ENCODE measurements at places on chromosomes 4 and X.

DNA sequence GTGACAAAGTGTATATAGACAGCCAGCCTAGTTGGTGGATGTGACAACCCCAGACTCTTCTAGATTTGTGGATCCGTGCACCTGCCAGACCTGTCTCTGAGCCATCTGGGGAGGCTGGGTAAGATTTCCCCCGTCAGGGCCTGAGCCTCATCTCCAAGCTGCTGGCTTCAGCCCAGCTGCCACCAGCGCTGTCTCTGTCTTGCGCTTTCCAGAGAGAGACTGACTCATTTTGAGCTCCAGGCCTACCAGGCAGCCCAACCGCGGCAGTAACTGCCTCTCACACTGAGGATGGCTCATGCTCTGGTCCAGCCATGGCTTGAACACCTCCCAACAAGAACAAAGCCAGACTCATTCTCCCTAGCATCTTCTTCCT lies 26.4 kb downstream of the NOP14 start:
- peak; percentile 13 for DNase-seq

DNA sequence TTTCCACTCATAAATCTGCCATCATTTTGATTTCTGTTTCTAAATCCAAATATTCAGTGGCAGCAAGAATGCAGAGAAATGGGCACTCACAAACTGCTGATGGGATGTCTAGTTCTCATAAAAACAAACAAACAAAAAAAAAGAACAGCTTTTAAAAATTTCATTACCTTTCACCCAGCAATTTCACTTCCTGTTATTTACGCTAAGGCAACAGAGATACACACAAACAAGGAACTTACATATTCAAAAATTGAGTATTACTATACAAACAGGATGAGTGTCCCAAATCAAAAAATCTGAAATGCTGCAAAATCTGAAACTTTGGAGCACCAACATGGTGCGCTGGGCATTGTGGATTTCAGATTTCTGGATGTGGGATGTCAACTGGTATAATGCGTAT lies 36.4 kb downstream of the FAT1 start:
- DNase-seq: peak; percentile 0

DNA sequence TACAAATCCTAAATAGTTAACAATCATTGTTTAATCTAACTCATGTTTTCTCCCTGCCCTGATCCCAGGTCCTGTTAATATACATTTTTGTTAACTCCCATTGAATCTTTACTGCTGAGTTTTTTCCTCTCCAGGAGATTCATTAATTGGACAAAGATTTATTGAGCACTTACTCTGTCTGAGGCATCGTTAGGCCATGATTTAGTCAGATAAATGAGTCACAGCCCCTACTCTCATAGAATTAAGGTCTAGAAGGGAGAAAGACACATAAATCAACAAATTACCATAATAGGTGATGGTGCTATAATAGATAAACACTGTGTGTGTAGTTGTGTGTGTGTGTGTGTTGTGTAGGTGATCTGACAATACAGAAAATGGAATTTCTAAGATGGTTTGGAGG lies 112.5 kb downstream of the MAPK10 start:
- DNase-seq: no peak

GRCh38 chrX:5145957-5146356 lies 1082.7 kb downstream of the NLGN4X start:
- DNase-seq: no peak

DNA sequence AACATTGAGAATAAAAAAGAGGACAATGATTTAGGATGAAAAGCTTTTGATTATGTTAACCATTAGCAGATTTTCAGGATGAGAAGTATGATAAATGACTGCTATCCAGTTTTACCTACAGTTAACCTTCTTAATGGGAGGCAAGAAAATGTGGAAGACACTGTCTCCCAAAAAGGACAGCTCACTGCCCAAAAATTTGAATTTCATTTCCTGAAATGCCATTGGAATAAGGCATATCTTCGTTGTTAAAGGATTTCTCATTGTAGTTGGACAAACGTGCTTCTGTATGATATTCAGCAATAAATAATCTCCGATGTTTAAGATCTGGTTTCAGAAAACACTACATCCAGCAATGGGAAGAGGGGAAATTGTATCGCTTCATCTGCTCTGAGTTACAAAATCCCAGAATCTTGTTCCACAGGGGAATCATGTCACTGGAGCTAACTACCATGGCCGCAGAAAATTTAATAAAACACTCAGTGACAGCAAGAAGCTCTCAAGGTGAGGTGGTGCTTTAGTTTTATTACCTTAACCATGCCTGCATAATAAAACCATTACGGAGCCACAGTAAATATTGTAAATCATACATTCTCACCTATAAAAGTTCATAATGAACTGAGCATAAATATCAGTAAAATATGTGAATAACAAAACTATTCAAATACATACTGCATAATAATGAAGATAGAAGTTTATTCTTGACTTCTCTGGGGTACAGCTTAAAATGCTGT lies 552.3 kb downstream of the PCDH7 start:
- DNase-seq: no peak

All from suppressor macrophage treated with lipopolysaccharide for 1 hour (primary cell).